ENCODE measurements at places on chromosomes 3 and 15.
A peak's percentile ranks its signal among the peaks of the same experiment; 100 is the strongest.

GRCh38 chr3:86654806-86655460 is 336.0 kb downstream of the VGLL3 start:
- DNase-seq: no peak

DNA sequence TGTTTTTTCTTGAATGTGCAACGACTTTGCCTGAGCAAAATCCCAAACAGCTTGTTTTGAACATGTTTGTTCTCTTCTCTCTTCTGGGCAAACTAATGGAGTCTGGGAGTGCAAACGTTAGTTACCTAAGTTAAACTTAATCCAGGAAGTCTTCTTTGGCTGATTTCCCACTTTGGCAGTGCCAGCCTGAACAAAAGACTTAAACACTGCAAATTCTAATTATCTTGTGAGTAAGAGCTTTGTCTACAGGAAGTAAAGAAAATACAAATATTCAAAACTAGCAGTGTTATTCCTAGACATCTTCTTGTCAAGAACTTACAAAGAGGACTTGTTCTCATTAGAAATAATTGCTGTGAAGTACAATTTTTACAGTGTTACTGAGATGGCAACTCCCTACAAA is 16.7 kb upstream of the DENND6A start:
- DNase-seq: no peak

DNA sequence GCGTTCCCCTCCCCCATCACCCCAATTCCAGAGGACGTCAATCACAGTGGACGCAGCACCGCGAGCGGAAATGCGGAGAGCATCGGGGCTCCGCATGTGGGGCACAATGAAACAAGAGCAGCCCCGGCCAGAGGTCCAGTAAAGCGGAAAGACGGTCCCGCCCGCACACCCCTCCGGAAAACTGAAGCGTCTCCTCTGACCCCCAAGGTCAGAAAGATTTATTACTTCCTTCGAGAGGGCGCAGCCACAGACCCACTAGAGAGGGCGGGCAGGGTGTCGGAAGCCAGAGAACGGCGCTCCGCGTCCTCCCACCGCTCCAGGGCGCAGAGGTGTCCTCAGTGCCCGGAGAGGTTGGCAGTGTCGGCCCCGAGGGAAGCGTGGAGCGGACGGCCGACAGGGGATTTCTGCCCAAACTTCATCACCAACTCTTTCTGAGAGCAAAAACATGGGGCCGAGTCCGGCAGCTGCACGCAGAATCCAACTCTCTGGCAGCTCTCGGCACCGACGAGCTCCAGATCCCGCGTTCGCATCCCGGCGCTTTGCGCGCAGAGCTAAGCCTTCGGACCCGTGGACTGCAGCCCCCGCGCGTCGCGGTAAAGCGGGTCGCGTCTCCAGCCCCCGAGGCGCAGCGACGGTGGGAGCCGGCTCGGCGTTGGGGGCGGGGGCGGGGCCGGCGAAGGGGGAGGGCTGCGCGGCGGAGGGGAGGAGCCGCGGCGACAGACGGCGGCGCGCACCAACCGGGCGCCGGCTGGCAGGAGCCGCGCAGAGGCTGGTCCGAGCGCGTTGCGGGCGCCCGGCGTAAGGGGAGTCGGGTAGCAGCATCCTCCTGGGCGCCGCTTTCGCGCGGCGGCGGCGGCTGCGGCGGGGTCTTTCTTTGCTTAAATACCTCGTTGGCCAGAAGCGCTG is at the start of gene CHST2:
CHST2 (plus strand) TSS at position 763 of the 906 bp plus-strand sequence. CDS start 1,046 bp downstream, outside the sequence.
- DNase-seq: peak; percentile 80

DNA sequence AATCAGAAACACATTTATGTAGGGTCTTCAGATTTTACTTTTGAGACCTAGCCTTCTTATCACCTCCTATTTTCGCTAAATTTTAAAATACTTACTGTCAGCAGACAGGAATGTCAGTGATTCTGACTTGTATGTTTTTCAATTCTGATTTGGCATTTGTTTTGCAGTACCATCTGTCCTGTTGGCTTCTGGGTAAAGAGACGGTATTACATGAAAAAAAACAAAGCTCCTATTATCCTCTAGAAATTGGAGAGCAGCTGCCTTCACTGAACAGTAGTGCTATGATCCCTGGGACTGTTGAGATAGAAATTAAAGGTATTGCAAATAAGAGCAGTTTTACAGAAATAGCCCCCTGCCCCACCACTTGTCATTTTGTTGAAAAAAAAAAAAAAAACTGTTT is 8.4 kb downstream of the ARMC8 start:
- DNase-seq: no peak

- no peak for DNase-seq
Measured at GRCh38 chr3:184234224-184234623, 4.8 kb downstream of the VWA5B2 start.

- no peak for DNase-seq
Measured at GRCh38 chr15:85118581-85118980, 136.9 kb downstream of the PDE8A start.

DNA sequence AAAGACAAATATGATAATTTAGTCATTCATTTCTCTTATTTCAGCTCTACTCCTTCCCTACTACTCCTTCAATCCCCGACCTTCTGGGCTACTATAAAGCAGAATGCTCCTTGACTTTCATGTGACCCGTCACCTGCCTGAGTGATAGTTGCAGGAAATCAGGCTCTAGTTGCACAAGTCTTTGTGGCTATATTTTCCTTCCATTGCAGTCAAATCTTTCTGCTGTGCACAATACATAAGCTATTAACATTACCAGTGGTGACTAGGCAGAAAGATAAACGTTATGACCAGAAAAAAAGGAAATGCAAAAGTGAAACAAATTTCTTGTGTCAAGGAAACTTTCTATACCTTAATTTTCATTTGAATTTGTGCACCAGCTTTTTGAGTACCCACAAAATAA is 2.3 kb downstream of the SUCNR1 start:
- DNase-seq: no peak

DNA sequence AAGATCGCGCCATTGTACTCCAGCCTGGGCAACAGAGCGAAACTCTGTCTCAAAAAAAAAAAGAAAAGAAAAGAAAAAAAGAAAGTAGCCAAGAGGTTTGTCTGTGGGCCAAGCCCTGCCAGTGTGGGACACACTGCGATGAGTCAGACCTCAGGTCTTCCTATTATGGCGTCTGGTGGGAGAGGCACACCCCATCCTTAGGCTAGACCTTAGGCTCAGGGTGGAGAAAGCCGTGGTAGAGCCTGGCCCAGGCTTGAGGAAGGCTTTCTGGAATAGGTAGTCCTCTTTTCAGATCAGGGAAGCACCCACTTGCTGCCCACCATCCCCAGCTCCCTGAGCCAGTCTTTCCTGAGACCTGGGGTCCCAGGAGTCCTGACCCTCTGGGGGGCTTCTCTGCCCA is 6.0 kb downstream of the HEMK1 start:
- DNase-seq: no peak

- no peak for DNase-seq
Measured at GRCh38 chr3:124034844-124035152, 42.9 kb upstream of the ROPN1 start.

DNA sequence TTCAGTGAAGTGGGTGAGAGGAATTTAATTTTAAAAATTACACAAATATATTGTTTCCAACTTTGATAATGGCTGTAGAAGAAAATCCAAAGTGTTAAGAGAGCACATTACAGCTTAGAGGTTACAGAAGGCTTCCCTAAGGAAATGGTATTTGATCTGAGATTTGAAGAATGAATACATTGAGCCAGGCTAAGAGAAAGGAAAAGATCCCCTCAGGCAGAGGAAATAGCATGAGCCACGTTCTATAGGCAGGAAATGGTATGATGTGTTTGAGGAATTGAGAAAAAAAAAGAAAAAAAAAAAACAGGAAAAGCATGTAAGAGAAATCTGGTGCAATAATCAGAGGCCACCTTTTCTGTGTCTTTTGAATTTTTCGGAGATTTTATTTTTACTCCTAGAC is 48.6 kb downstream of the UNC13C start:
- no peak for DNase-seq

DNA sequence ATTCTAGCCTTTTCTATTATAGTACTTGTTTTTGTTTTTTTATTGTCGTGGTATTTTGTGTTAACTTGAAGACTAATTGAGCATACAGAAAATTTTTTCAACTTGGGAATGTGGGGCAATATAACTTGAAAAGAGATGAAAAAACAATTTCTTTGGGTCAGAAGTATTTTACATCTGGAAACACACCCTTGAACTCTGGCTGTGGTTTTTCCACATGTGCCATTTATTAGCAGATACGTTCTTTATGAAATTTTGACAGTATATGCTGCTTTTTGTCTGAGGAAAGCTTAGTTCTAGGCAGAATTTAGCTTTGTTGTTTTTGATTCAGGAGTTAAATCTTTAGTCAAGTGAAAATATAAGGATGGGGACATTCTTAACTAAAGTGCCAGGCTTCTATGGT is 44.7 kb downstream of the TCF12 start:
- no peak for DNase-seq

- no peak for DNase-seq
Measured at GRCh38 chr3:8488877-8489276, 12.7 kb upstream of the LMCD1 start.

DNA sequence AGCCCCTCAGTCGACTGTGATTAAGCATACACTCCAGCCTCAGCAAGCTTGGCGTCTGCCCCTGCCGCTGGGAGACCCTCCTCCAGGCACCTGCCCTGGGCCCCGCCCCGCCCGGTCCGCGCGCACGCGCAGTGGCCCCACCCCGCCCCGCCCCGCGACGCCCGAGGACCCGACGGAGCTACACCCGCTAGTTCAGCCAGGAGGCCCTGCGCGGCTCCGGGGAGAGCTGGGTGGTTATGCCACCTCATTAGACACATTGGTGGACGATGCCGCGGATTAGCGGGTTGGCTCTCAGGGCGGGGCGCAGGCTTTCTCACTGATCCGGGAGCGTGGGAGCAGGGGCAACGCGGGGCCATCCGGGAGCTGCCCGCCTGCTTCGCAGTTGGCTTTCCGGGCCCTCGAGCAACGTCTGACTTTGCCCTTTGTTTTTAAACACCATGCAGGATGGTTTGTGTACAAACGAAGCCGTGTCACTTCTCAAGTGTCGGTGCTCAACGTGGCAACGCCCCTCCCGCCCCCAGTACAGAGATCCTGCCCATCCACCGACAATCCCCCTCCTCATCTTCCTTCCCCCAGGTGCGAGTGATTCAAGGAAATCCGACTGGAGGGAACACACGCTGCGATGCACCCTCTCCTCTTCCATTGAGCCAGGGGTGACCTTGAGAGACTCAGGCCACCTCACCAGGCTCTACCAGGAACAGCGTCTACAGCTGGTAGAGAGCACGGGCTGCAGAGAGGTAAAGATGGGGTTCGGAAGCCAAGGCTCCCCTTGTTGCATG is 109.3 kb downstream of the SHQ1 start:
- DNase-seq: peak; percentile 50

DNA sequence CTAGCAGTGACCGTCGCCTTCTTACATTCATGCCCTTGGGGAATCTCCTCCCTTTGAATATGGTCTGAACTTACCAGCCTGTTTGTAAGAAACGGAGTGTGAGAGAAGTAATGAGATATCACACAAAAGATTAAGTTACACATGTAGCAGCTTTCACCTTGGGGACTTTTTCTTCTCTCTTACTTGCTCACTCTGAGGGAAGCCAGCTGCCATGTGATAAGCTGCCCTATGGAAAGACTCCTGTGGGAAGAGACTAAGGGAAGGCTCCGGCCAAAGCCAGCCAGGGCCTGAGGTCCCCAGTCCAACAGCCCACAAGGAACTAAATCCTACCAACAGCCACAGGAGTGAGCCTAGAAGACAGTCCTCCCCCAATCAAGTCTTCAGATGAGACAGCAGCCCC is 190.4 kb upstream of the TSC22D2 start:
- DNase-seq: no peak

DNA sequence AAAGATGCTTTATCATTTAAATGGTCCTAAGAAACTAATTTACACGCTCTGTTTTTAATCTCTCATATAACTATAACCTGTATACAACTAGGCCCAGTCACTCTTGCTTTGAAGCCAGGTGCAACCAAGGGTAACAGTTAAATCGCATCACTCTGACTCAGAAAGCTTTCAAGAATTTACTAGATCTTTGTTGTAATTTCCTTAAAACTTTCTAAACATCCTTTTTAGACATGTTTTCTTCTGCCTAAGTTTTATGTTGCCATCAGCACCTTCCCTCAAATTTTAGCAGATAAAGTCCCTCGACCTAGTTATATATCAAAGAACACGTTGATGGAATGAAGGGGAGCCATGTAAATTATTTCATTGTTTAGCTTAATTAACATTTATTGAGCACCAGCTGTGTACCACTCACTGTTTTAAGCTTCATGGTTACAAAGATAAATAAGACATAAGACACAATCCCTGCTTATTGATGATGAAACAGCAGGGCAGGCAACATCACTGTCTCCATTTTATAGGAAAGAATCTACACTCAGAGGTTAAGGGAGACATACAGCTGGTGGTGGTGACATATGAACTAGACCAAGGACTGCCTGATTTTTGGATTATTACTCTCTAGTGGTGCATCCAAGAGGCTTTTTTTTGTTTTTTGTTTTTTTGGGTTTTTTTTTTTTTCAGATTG is 101.0 kb downstream of the CD200R1L start:
- no peak for DNase-seq

GRCh38 chr3:132164469-132165092 is 129.8 kb upstream of the CPNE4 start:
- DNase-seq: no peak

- DNase-seq: no peak
Measured at GRCh38 chr15:48394970-48395369, 63.7 kb downstream of the DUT start.

- DNase-seq: no peak
Measured at GRCh38 chr3:39101022-39101689, 6.3 kb downstream of the GORASP1 start.

DNA sequence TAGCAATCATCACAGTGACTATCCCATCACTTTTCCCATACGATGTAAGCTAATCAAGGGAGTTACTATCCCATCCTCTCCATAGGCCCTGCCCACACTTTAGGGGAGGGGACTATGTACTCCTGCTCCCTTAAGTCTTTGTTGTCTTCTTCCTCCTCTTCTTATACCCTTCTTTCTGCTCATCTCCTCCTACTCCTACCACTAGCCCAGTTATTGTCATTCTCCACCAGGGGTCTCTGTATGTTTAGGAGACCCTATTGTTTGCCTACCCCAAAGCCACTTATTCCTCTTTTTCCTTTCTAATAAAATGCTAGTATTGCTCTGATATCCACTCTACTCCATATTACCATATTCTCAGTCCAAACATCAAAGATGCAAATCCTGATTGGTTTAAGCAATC is 27.8 kb downstream of the STAC start:
- no peak for DNase-seq

DNA sequence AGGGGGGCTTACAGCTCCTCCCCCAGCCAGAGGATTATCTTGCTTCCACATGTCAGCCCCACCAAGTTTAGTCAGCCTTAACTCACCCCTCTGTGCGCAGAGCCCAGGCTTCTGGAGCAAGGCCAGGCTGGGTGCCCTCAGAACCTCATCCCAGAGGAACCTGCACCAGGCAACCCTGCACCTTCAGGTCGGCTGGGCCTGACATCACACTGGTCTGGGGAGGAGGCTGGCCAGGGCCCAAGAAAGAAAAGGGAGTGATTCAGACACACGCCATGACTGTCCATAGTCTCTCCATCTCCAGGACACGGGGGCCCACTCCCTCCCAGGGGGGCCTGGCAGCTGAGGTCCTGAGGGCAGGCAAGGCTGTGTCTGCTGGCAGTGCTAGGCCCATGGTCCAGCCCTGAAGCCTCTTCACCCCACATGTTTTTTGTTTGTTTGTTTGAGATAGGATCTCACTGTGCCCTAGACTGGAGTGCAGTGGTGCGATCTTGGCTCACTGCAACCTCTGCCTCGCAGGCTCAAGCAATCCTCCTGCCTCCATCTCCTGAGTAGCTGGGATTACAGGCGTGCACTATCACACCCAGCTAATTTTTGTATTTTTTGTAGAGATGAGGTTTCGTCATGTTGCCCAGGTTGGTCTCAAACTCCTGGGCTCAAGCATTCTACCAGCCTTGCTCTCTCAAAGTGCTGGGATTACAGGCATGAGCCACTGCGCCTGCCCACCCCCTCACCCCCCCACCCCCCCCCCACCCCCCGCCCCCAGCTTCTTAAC is 11.1 kb downstream of the TNK2 start:
- no peak for DNase-seq
